Progenitor cell of endocrine pancreas (in vitro differentiated cells): ENCODE measurements at places on chromosomes 11 and 22. TPM values are rescaled to one million over a fixed set of nuclear protein-coding genes. Genes with fewer than 3 reads are reported as not detected.

NPAS4 gene
- not detected in 2 replicates for total RNA-seq

FOLR3 gene
- 0.98 TPM in 1 of 2 replicates, not detected in the other for total RNA-seq

ARHGEF12 gene
- total RNA-seq: 64.9 and 66.2 TPM in 2 replicates

FXYD2 gene
- total RNA-seq: 7.4 and 7.7 TPM in 2 replicates

RPS6KA4 gene
- 18.6 and 18.7 TPM in 2 replicates for total RNA-seq
